ENCODE measurements at places on chromosomes 4 and X.

GRCh38 chrX:4690521-4690920 lies 977.1 kb upstream of the PRKX start:
- no peak for DNase-seq

DNA sequence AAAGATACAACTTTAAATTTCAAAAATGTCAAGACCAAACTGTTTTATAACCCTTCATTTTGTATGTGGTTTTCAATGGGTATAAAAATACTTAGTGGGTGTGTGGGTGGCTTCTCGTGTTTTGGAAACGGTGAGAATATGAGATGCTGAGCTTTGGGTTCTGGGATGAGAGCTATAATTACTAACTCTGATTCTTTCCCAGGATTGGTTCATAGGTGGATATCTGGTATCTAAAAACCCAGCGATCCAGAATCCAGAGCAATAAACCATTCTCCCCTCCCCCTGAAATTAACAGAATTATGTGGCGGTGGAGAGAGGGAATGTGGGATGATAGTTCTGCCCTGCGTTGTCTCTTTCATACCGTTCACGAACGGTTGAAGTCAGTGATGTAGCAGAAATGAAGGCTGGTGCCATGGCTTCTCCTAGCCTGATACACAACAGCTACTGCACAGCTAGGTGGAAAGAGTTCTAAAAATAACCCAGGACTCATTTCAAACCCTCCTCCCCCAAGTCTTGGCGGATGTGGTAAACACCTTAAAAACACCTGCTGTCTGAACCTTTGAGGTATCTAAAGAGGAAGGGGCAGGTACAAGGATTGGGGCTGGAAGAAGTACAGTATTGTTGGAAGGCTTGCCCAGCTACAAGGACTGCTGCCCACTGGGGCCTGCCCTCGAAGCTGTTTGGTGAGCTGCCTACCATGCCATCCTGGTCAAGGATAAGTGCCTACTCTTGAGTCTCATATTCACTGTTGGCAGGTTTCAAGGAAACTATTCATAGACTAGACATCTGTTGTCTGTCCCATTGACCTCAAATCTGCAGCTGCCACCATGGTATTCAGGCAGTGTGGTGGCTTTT lies 44.5 kb downstream of the SEPTIN11 start:
- no peak for DNase-seq

DNA sequence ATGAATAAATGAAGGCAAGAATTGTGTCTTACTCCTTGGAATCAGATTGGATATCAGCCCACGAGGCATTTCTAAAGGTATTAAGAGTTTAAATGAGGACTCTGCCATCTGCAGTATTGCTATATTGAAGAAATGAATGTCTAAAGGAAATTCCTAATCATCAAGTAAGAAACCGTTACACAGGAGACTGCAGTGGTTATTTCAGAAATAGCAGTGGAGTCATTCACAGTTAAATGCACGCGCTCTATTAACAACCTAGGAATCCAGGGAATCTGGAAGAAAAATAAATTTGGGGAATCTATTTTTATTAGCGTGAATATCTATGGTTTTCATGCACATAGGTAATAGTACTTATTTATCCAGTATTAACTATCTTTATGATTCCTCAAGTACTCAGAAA lies 334.2 kb downstream of the TENM3 start:
- no peak for DNase-seq

- DNase-seq, result no peak
Observed at GRCh38 chr4:112514647-112515197, 1.3 kb downstream of the NEUROG2 start.

DNA sequence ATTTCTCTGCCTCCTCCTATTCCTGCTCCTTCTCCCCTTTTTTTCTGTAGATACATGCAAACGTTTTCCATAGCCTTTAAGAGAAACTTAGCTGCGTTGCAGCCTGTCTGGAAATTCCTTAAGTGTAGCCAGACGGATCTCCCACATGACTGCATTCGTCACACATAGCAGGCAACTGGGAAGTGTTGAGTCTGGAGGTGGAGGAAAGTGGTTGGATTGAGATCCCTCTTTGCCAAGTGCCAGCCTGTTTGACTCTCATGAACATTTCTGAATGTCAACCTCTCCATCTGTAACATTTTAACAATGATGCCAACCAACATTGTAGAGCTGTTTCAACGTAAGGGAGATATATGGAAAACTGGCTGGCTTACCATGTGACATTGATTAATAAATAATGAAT lies 45.1 kb upstream of the FAM9A start:
- DNase-seq, result no peak

DNA sequence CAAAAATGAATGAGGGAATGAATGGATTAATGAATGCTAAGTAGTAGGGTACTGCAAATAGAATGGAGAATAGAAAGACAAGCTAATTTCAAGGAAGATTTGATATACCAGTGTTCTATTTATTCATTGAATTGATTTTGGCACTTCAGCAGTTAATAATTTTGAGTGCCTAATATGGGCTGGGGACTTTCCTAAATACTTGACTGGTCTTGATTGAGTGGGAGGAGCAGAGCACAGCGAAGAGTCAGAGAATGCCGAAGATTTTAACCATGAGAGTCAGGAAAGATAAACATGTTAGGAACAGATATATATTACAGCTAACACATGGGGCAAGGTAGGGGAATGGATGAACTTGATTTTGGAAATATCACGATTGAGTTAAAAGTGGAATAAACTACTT lies 10.6 kb downstream of the IL15 start:
- no peak for DNase-seq

- no peak for DNase-seq
Observed at GRCh38 chr4:95013236-95013635, 255.5 kb downstream of the BMPR1B start.

GRCh38 chr4:6402566-6403399 lies 69.6 kb downstream of the PPP2R2C start:
- no peak for DNase-seq

GRCh38 chrX:49947781-49948180 lies 25.4 kb downstream of the CLCN5 start:
- no peak for DNase-seq

DNA sequence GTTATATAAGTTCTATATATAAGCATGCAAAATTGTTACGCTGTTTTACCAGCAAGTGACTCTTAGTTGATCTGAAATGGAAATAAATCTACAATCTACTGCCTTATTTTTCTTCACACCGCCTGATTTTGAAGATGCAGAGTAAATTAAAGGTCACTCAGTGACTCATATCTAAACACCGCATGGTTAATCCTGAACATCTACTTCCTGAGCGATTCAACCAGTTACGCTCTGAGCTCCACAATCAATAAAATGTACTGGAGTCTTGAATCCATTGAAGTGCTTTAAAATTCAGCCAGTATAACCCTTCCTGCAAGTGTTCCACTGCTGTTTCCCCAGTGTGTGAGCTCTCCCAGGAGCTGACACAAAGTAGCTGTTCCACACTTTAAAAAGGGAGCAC lies 192.8 kb downstream of the SLC7A11 start:
- no peak for DNase-seq
